ENCODE measurements at places on chromosomes 5 and 9. TPM values are rescaled to one million over a fixed set of nuclear protein-coding genes. Genes with fewer than 3 reads are reported as not detected.

- DNase-seq = peak; percentile 6
These were observed 900.0 kb upstream of the CDH10 start for GRCh38 chr5:25544652-25545249.

- DNase-seq = no peak
These were observed 6.8 kb downstream of the SLC24A2 start for GRCh38 chr9:19782005-19782404.

- no peak for DNase-seq
These were observed 24.7 kb upstream of the CEP72 start for GRCh38 chr5:587403-587802.

DNA sequence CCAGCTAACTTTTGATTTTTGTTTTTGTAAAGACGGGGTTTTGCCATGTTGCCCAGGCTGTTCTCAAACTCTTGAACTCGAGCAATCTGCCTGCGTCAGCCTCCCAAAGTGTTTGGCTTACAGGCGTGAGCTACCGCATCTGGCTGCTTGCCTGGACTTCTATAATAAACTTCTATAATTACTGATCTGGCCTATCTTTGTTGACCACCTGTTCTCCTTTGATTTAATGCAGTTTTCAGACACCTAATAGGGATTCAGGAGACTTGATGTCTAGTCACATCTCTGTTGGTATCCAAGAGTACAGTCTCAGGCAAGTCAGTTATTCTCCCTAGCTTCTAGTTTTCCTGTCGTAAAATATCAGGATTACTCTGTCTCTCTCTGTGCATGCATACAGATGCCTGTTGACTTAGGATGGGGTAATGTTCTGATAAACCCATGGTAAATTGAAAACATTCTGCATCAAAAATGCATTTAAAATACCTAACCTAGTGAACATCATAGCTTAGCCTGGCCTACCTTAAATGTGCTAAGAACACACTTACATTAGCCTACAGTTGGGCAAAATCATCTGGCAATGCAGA is 51.5 kb upstream of the NR3C1 start:
- no peak for DNase-seq

DNA sequence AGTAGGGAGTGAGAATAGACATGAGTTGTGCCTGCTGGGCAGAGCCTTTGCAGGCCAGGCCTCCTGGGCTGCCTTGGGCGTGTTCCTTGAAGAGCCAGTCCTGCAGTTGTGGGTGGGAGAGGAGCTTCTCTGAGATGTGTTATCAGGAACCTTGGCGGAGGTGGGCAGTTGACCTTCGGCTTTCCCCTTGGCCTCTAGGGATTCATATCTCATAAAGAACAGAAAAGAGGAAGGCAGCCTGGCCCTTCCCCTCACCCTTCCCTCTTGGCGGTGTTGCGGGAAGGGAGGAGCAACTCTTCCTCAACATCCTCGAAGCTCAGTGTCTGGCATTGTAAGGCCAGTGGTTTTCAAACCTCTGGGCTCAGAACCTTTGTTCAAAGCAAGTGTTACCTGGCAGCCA is 59.2 kb downstream of the DAPK1 start:
- no peak for DNase-seq

DNA sequence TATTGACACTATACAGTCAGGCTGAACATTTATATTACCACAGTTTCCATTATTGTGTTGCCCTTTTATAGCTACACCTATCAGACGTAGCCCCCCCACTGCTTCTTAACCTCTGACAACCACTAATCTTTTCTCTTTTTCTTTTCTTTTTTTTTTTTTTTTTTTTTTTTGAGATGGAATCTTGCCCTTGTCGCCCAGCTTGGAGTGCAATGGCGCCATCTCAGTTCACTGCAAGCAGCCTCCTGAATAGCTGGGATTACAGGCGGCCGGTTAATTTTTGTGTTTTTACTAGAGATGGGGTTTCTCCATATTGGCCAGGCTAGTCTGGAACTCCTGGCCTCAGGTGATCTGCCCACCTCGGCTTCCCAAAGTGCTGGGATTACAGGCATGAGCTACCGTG is 75.4 kb downstream of the UHRF2 start:
- DNase-seq = no peak

DNA sequence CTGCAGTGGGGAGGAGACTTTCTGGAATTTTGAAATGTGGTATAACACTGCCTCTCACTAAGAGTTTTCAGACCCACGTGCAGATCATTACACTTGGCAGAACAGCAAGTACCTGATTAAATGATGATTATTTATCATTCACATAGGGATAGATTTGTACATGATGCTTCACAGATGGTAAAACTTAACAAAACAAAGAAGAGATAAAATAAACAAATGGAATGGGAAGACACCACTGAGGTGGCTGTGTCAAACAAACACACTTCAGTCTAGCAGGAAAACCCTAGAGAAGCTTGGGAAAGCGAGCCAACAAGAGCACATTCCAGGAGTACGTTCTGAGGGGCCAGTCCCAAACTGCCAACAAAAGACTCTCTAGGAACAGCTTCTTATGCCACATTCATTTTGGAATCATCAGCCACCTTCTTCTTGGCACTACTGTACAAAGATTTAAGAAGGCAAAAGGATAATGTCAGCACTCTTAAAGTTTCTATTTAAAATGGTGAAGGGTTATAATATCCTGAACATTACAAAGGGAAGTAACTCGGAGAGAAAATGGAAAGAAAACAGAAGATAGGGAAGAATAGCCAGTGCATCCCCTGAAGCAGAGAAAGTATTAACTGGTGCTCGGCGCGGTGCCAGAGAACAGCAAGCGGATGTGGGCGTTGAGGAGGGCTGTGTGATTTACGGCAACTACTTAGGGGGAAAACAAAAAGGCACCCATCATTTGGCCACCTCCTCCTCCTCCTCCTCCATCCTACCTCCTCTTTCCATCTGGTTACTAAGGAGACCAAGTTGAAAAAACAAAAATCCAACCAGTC is 1.6 kb downstream of the MED27 start:
- DNase-seq = peak; percentile 32

- DNase-seq = peak; percentile 62
These were observed 11.6 kb upstream of the IL12B start for GRCh38 chr5:159341906-159342310.

WDR38 gene
- not detected for total RNA-seq

S1PR3 gene
- total RNA-seq = 0.15 TPM

PTGER4 gene
- total RNA-seq = 45.7 TPM
